ENCODE measurements at places on chromosomes 5 and 9.
A peak's percentile ranks its signal among the peaks of the same experiment; 100 is the strongest.

DNA sequence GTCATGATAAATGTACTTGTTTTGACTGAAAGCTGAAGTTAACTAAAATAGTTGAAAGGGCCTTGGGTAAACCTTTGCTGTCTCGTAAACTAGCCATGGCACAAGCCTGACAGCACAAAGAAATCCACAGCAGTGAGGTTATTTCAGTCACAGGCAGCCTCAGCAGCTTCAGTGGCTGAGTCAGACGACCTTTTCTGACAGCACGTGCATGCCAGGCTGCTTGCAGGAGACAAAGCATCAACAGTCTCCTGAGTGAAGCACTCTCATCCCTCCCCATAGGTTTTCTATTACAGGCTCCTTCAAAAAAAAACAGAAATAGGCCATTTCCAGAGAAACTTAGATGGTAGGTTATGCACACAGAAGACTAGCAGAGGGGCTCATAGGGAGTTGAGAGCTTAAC lies 34.6 kb downstream of the OXCT1 start:
- DNase-seq = no peak

DNA sequence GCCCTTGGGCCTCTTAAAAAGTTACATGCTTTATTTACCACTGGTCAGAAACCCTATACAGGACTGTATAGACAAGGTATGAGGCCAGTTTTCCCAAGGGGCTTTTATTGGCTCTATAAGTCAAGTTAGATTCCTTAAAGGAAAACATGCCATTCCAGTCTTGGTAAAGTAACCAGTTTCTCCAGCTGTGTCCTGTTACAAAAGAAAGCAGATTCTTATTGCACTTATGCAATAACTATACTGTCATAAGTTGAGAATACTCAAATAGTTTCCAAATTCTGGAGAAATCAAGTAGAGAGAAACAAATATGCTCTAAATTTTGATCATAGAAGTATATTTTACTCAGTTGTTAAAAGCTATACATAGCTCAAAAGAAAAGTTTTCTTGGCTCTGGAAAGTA lies 47.2 kb downstream of the PTGS1 start:
- DNase-seq = no peak

DNA sequence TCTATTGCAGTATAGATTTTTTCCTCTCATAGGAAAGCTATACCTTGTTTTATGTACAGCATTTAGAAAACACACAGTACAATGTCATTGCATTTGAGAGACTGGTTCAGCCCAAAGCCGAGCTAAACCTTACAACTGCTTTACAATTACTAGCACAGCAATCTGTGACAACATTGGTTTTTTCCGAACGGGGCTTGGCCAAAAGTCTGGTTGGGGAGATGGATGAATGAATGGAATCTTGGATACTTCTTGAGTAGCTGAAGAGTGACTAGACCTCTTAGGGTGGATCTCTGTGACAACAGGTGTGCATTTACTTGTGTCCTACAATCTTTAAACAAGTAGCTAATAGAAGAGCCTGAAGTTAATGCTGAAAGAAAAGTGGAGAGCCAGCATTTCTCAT lies 1.2 kb downstream of the SGCD start:
- DNase-seq = no peak

GRCh38 chr5:77015938-77016569 lies 14.2 kb upstream of the AGGF1 start:
- peak; percentile 14 for DNase-seq

DNA sequence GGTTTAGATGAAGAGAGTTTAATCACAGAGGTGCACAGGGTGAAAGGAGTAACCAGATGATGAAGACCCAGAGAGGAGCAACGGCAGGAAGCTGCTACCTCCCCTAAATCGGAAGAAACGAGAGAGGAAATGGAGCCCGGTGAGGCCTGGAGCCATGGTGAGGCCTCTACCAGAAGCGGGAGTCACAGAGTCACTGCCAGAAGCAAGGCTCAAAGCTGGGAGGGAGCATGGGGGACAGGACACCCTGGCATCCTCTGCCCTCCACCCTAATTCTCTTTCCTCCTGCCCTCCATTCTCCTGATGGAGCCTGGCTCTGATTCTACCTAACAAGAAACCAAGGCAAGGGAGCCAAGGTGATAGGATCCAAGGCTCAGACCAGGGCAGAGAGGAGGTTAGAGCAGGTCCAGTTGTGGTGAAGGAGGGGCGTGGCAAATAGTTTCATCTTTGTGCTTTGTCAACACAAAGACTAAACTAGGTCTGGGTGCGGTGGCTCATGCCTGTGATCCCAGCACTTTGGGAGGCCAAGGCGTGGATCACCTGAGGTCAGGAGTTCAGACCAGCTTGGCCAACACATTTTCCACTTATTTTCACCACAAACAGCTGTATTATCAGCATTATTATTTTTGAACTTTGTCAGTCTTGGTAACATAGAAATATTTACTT lies 134.4 kb upstream of the RAI14 start:
- DNase-seq = no peak

DNA sequence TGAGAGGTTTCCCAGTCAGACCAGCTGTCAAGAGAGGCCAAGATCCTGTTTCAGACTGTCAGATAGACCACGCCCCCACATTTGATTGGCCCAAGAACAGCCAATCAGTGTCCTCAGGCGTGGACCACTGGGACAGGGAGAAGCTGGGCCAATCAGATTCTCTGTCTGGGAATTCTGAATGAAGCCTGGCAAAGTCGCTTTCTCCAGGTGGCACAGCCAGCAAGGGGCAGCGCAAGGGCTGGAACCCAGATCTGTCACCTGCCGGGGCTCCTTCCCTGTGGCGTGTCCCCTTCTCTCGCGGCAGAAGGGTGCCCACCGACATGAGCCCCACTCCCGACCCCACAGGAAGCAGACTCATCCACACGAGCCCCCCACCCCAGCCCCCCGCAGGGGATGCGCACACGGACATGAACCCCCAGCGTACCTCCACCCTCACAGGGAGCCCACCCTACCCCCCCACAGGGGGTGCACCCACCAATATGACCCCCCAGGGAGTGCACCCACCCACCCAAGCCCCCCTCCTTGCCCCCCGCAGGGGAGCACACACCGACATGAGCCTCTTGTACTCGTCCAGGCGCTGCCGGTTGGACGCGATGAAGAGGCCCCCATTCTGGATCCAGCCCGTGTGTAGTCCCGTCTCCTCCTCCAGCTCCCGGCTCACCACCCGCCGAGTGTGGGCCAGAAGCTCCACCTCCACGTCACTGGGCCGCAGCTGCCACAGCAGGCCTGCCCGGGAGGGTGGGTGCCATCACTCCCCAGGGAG lies 6.1 kb downstream of the SARDH start:
- no peak for DNase-seq

GRCh38 chr9:25935188-25935587 lies 256.9 kb upstream of the TUSC1 start:
- DNase-seq = no peak

DNA sequence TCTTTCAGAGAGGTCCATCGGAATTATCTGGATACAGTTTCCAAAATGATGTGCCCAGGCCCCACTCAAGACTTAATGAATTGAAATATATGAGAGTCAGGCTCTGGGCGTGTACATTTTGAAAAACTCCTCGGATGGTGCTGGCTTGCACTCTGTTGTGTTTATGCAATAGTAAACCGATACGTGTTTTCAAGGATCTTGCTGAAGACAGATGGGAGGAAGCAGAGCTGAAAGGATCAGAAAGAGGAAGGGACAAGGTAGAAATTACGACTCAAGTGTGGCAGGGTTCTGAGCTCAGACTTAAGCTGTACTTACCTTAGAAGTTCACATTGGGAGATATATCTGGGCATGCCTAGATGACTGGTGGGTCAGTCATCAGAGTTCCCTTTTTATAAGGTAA lies 13.7 kb upstream of the STOM start:
- DNase-seq = no peak

GRCh38 chr5:175460126-175460525 lies 16.1 kb upstream of the DRD1 start:
- no peak for DNase-seq

GRCh38 chr9:6818292-6818922 lies 60.6 kb downstream of the KDM4C start:
- no peak for DNase-seq

GRCh38 chr5:78611126-78611605 lies 37.4 kb downstream of the LHFPL2 start:
- DNase-seq = no peak

- no peak for DNase-seq
Observed at GRCh38 chr5:60382716-60383115, 317.2 kb downstream of the DEPDC1B start.

GRCh38 chr5:81852291-81853029 lies 101.6 kb upstream of the SSBP2 start:
- DNase-seq = no peak

GRCh38 chr9:33697171-33697570 lies 98.2 kb upstream of the PRSS3 start:
- no peak for DNase-seq

DNA sequence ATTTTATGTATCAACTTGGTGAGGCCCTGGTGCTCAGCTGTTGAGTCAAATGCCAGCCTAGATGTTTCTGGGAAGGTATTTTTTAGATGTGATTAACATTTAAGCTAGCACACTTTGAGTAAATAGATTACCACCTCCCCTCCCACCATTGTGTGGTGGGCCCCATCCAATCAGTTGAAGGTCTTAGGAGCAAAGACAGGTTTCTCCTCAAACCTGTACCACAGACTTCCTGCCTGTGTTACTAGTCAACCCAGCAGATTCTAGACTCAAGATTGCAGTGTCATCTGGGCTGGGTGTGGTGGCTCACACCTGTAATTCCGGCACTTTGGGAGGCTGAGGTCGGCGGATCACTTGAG lies 33.8 kb downstream of the MRPL36 start:
- no peak for DNase-seq

DNA sequence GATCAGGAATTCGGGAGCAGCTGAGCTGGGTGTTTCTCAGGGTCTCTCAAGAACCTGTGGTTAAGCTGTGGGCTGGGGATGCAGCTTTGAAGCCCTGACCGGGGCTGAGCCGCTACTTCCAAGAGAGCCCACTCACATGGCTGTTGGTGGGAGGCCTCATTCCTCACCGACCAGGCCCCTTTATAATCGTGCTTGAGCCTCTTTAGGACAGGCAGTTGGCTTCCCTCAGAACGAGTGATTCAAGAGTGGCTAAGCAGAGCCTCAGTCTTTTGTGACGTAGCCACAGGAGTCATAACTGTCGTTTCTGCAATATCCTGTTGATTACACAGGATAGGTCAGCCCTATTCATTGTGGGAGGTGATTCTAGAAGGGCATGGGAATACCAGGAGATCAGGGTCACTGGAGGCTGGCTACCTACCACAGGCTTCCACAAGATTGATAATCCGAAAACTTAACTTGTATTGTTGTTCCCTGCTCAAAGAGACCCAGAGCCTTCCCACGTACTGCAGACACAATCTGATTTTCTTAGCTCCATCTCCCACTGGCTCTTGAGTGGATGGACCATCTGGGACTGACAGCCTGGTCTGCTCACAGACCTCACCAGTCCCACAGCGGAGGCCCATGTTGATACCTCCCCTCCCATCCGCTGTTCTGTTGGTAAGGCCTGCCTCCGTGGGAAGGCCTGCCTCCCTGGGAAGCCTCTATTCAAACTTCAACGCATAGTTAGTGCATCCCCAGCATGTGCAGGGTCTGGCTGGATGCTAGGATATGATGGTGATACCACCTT lies 3.0 kb upstream of the ERGIC1 start:
- no peak for DNase-seq

GRCh38 chr9:93655621-93656425 lies 79.4 kb downstream of the PHF2 start:
- DNase-seq = no peak

GRCh38 chr5:160605266-160605665 lies 183.6 kb downstream of the PTTG1 start:
- no peak for DNase-seq

DNA sequence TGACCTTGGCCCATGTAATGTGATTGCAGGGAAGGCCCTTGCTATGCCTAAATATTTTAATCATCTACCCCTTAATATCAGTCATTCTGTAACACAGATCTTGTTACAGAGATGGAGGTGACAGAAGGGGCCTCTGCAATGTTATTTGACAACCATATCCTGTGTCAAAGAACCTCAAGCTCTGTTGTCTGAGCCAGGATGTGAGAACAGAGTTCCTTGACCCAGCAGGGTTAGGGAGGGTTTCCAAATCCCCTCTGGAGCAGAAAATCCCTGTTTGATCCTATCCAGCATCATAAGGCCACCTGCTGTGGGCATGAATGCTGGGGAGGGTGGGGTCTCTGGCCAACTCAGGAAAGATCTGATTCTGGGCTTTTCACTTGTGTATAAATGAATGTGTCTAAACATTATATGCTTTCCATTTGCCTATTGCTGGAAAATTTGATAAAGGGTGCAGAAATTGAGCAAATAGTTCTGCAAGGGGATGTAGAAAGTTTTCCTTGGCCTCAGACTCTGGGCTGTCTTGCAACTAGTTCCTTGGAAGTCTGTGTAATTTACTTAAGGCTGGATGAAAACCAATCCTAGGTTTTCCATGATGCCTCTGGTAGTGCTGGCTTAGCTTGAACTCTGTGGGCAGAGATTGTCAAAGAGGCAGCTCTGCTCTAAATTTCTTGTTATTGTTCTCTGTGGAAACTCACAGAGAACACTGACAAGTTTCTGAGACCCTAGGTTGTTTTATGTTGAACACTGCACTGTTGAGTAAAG lies 71.0 kb downstream of the PGM5 start:
- no peak for DNase-seq

DNA sequence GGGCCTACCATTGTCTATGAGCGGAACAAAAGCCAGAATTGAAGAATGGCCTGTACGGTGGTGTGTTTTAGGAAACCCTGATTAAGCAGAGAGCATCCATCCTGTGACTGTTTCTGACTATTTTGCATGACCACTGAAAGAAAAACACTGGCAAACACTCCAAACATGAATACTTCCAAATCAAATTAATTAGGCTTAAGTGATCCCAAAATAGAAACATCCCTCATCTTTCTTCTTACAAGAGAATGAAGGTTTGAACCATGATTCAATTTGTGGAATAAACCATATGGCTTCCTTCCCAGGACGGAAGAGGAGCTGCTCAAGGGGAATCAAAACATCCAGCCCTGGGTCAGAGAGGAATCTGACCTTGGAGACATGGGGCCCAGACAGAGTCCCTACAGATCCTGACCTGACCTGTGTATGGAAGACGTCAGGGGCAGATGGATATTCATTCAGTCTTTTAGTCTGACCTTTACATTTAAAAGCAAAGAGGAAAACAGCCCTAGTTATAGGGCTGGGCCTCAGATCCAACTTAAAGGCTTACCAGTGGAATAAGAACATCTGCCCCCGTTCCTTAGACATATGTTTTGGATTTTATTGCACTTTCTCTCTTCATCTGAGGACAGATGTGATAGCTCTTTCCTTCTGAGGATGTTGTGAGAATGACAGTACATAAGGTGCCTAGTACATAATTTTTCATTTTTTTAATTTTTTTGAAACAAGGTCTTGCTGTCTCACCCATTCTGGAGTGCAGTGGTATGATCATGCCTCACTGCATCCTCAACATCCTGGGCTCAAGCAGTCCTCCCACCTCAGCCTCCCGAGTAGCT lies 17.6 kb upstream of the RECK start:
- no peak for DNase-seq

- peak; percentile 75 for DNase-seq
Observed at GRCh38 chr9:112037281-112038016, 137.6 kb downstream of the SUSD1 start.

- no peak for DNase-seq
Observed at GRCh38 chr5:149117970-149118369, 23.3 kb upstream of the ABLIM3 start.

- no peak for DNase-seq
Observed at GRCh38 chr9:113613815-113614413, 150.4 kb downstream of the RGS3 start.
